ENCODE measurements at places on chromosomes 5 and 9.

DNA sequence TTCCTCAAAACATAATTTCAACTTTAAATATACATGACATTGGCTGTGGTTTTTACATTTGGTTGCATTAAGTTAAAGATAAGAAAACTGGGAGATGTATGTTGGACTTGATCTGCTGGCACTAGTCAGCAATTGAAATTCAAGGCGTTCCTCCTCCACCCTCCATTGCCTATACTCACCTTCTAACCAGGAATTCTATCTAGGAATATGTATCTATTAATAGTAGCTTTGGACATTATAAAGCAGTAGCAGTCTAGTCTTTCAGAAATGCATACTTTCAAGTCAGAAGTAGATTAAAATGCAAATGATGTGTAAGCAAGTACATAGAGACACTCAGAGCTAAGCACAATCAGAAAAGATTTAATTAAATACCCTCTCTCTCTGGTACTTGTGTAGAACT lies 24.9 kb downstream of the FER start:
- DNase-seq: no peak

DNA sequence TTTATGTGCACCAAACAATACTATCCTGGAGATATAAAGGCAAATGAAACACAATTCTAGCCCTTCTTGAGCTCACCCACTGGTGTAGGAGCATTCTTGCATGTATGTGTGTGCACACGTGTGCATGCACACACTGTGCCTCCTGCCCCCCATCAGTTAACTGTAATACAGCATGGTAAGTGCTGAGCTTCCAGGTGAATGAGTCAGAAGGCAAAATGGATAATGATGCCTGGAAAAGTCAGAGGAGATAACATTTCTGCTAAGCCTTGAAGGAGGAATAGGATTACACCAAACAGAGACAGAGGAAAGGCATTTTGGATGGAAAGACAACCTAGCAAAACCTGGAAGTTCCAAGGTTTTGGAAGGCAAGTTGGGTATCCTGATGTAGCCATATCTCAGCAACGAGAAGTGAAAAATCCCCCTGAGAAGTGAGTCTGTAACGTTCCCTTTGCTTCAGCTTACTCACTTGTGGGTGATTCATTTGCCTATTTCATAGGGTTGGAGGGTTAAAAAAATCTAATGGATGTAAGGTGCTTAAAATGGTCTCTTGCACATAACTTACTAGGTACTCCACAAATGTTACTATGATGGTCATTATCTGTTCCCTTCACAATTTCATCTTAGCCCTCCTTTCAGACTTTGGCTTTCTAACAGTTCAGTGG lies 101.4 kb upstream of the STC2 start:
- no peak for DNase-seq

- no peak for DNase-seq
Observed at GRCh38 chr5:4188704-4189103, 593.1 kb downstream of the IRX1 start.

DNA sequence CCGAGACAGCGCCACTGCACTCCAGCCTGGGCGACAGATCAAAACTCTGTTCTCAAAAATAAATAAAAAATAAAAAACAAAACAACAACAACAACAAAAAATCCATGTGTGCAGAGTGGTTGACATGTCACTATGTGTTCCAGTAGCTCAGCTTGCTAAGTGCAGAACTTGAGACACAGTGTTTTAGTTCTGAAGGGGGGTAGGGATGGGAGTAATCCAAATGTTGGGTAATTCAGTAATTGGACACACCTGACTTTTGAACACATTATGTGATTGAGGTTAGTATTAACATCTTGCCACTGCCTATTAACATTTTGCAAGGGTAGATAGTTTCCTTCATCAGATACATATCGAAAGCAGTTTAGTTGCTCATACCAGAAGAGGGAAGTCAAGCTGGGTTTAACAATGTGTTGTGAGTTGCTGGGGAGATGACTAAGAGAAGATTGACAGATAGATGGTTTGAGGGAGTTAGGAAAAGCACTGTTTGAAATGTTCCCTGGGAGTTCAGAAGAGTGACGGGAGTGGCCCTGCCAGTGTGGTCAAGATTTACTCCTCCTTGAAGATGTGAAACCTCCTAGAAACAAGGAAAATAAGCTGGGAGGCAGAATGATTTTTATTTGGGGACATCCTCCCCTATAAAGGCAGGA lies 928 bp downstream of the HACD4 start:
- no peak for DNase-seq

GRCh38 chr5:14948383-14948782 lies 76.8 kb upstream of the ANKH start:
- DNase-seq: no peak

GRCh38 chr5:137560420-137560819 lies 61.3 kb upstream of the SPOCK1 start:
- no peak for DNase-seq

GRCh38 chr9:136849960-136850865 lies 1.0 kb downstream of the PHPT1 start:
- no peak for DNase-seq

- peak; percentile 56 for DNase-seq
Observed at GRCh38 chr5:88555674-88556073, 287.0 kb upstream of the TMEM161B start.

DNA sequence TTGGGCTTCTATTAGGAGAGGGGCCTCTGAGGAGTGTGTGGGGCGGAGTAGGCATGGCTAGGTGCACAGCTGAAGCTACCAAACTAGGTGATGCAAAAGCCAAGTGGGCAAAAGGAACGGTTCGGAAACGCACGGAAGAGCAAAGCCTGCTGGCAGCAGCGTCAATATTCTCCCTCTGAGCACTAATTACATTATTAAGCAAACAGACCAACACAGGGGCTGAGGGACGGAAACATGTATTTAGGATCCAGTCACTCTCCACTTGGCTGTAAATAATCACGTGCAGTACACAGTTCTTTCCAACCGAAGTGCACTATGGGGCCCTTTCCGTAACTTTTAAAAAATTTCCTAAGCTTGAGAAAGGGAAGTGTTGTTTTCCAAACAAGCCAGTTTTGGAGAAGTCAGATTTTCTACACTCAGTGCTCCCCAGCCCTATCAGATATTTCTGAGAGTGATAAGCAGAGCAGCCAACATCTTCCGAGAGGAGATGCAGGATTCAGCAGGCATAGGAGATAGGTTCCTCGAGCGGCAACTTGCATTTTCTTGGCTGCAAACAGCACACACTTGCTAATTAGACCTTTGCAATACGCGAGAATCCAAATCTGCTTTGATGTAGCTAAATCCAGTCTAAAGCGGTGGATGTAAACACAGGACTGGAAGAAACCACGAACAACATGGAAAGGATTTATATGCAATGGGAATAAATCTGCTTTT lies 217.2 kb upstream of the TBCA start:
- no peak for DNase-seq

GRCh38 chr5:6805841-6806240 lies 92.6 kb downstream of the TENT4A start:
- DNase-seq: no peak

DNA sequence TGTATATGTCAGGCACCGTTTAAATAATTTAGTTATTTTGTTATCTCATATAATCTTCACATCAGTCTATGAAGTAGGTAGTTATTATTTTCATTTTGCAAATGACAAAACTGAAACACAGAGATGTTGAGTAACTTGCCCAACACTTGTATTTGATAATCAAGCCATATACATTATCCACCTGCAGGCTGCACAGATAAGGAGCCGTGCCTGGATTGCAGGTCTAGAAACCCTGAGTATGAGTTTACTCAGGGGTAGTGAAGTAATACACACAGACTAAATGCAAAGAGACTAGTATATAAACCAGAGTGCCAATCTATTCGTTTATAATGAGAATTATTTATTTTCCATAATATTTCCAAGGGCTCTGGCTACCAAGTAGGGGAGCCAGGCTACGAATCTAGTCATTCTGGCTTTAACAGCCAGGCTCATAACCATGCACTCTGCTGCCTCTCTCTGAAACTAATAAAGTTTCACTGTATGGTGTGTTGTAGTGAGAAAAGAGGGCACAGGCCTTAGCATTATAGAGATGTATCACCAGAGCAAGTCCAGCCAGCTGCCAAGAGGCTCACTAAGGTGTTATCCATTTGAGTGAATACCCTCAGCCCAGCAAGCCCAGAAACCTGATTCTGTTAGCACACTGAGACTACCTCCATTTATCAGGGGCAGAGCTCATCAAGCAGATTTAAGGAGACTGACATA lies 4.5 kb downstream of the HEMGN start:
- DNase-seq: no peak

- DNase-seq: no peak
Observed at GRCh38 chr5:80764786-80765185, 110.0 kb upstream of the DHFR start.

DNA sequence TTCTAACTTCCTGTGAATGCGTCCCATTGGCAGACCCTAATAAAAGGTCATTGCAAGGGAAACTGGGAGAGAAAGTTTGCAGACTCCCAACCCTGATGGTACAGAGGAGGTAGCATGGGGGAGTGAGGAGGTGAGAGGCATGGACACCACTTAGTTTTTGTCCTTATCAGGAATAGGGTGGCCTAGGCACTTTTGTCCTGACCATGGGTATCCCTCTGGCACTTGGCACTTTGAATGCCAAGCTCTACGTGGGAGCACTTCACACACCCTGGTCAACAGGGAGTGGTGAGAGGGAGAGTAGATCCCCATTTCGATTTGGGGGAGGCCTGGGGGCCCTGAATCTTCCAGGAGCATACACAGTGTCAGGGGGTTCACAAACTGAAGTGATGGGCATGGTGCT lies 75.6 kb upstream of the SH3PXD2B start:
- no peak for DNase-seq

DNA sequence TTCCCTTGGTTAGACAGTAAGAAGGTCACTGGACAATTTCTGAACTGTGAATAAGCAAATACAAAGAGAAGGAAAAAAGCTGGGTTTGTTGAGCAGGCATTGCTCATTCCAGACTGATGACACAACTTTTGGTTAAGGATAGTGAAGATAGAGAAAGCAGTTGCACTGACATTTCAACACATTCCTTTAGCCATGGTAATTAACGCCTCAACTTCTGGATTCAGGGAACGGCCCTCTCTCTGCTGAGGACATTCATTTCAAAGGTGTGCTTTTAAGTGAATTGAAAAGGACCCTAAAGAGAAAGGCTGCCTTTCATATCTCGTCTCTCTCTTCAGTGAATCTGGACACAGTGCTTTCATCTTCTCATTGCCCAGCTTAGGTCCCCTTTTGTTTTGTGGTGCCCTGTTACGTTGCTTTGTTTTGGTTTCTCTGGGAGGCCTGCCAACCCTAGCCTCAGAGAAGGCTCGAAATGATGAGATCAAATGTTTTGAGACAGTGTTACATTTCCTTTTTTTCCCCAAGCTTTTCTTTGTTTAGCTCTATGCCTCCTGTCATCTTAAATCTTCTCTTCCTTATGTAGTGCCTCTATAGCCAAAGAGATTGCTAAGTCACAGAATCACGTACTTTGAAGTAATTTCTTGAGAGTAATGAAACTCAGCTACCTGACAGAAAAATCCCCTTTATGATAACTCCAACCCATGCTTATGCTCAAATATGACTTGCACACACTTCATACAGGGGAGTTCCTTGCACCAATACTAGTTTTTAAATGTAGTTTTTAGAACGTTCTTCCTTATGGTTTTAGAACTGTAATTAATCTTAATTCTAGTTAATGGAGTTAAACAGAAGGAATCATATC lies 94.4 kb upstream of the IFNE start:
- DNase-seq: no peak

DNA sequence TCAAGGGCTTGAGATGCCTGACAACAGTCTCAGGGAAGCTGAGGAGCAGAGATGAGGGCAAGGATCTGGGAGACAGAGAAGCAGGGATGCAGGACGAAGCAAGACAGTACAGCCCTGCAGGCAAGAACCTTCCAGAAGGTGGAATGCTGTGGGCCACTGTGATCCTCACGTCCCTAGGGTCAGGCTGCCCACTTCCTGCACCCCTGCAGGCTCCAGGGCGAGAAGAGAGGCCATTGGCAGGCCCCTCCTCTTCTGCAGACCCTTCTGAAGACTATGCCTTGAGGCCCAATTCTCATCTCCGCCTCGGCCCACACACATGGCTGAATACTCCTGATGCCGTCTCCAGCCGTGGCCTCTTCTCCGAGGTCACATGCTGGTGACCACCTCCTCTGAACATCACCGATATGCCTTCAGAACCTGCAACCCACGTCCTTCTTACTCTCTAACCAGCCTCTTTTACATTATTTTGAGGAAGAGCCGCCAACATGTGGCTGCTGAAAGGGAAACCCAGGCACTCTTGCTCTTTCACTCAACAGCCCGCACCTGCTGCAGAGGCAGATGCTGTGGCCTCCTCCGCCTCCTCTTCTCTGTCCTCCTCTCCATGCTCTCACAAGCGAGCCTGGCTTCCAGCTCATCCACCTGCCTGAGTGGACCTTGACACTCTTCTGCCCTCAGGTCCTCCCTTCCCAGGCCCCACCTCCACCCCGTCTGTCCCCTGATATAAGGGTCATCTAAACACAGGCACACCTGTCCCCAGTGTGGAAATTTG lies 181.5 kb downstream of the IRX2 start:
- DNase-seq: no peak

DNA sequence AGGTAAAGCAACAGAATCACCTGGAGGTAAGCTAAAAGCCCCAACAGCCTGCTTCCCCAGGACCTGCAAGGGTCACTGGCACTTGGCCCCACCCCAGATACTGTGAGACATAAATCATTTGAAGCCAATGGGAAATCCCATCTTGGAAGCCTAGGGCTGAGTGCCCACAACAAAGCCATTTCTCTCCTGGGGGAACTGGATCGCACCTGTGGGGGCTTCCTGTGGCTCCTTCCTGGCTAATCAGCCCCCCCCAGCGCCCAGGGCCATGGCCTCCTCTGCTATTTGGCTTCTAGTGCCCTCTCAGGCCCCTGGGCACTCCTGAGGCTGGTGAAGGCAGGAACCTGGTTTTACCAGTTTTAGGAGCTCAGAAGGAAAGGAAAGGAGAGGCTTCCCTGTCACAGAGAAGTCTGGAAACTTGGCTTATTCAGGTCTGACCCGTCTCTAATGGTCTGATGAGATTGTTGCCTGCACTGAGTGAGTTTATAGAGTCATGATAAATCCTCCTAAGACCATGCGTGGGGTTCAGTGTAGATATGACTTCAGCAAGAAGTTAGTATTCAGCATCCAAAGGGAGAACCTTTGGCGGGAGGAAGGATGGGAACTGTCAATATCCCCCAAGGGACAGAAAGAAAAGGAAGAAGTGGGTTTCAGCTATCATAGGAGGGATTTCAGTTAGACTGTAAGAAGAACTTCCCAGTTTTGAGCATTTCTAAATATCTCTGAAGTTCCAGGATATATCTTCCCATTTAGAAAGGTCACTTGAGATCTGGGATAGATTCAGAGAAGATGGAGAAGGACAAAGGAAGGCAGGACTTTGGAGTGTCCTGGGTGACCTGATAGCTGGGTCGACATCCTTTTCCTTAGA lies 1.2 kb downstream of the KCNMB1 start:
- no peak for DNase-seq

- no peak for DNase-seq
Observed at GRCh38 chr5:143354025-143354424, 49.5 kb downstream of the NR3C1 start.

GRCh38 chr5:159096924-159097783 lies 2.6 kb downstream of the EBF1 start:
- DNase-seq: peak; percentile 30

- DNase-seq: no peak
Observed at GRCh38 chr9:129809346-129809745, 6.4 kb downstream of the TOR1B start.

- DNase-seq: no peak
Observed at GRCh38 chr5:140219068-140219991, 44.3 kb downstream of the CYSTM1 start.

- no peak for DNase-seq
Observed at GRCh38 chr5:35681911-35682310, 64.2 kb downstream of the SPEF2 start.

Data from nephron progenitor cell (in vitro differentiated cells).